ENCODE measurements at places on chromosomes 1 and 21. TPM values are rescaled to one million over a fixed set of nuclear protein-coding genes. Genes with fewer than 3 reads are reported as not detected.

The UTP11 gene
- total RNA-seq, result 60.5 TPM

GRCh38 chr1:116988248-116988647, 13.3 kb upstream of the CD101 start:
- no peak for DNase-seq

The CYP2J2 gene
- 4.3 TPM for total RNA-seq

The OSBPL9 gene
- 69.7 TPM for total RNA-seq

- DNase-seq, result no peak
Measured at GRCh38 chr1:149942207-149942606, 5.5 kb upstream of the MTMR11 start.

DNA sequence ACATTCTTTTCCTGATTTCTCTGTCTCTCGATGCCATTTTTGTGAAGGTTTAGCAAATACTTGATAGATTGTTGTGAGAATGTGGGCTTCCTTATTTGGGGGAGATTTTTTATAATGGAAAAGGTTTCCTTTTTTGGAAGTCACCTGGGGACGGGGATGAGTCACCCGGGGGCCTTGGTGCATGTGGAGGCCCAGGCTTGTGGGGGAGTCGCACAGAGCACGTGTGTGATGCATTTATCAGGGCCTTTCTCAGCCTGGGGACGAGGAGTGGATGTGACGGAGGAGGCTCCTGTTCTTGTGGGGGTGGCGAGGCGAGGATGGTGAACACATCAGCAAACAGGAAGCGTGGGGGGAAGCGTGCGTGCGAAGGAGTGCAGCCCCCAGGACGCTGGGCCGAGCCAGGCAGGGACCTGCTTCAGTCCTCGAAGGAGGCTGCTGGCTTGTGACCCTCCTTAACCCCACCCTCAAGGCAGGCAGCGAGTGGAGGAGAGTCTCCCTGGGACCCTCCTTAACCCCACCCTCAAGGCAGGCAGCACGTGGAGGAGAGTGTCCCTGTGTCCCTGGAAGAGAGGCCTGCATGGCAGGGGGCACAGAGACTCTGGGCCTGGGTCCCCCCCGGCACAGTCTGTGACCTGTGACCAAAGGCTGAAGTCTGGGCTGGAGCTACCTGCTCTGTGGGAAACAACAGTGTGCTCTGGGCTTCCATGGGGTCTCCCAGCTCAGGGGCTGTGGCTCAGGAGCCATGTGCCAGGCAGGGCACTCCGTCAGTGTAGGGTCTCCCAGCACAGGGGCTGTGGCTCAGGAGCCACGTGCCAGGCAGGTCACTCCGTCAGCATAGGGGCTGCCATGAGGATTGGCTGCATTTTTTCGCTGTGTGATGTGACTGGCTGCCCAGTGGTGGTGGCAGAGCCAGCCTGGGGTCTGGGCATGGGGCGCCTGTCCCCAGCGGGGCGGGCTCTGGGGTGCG, 57.2 kb downstream of the AGPAT3 start:
- DNase-seq, result no peak

GRCh38 chr1:217363319-217363718, 267.6 kb downstream of the GPATCH2 start:
- DNase-seq, result no peak

DNA sequence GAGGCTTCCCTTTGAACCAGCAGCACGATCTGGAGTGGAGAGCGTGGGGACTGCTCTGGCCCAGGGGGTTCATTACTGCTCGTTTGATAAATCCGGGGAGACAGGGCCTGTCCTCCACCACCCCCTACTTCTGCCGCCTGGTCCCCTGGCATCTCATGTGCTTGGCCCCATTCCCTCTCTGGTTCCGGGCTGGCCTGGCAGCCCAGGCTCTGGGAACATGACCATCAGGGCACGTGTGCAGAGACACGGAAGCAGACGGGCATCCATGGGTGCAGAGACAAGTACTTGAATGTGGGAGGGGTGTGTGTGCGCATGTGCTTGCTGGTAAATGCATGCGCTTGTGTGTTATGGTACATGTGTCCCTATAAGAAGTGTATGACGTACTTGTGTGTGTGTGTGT, 75.5 kb downstream of the KIRREL1 start:
- no peak for DNase-seq

The ZNF593OS gene
- total RNA-seq, result not detected

DNA sequence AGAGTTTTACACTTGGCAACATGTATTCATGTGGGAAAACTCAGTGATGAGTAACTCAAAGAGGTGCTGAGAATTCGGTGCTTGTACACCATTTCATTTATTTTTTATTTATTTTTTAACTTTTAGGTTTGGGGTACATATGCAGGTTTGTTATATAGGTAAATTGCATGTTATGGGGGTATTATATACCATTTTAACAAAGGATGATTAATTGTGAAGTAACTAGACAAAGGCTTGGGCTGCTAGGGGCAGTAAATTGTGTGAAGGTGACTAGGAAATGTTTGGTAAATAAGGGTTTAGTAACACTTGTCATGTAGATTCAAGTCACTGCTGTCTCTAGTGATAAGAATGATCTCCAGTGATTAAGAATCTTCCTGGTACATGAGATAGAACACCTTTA, 139.0 kb downstream of the MAST2 start:
- DNase-seq, result no peak

DNA sequence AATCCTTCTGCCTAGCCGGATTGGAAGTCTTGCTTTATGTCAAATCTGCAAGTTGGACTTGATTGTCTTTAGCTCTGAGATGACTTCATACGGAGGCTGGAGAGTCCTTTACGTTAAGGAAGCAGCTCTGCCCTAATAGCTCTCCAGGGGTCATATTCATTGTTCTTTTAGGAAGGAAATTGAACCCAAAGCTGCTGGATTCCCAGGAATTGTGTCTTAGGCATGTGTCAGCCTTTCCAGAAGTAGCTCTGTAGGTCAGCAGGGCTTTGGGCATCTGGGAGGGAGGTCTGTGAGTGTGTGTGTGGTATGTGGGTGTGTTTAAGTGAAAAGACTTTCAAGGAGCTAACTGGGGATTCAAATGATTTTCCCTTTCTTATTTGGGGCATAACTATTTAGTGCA, 82.4 kb downstream of the ABCA4 start:
- DNase-seq, result no peak

DNA sequence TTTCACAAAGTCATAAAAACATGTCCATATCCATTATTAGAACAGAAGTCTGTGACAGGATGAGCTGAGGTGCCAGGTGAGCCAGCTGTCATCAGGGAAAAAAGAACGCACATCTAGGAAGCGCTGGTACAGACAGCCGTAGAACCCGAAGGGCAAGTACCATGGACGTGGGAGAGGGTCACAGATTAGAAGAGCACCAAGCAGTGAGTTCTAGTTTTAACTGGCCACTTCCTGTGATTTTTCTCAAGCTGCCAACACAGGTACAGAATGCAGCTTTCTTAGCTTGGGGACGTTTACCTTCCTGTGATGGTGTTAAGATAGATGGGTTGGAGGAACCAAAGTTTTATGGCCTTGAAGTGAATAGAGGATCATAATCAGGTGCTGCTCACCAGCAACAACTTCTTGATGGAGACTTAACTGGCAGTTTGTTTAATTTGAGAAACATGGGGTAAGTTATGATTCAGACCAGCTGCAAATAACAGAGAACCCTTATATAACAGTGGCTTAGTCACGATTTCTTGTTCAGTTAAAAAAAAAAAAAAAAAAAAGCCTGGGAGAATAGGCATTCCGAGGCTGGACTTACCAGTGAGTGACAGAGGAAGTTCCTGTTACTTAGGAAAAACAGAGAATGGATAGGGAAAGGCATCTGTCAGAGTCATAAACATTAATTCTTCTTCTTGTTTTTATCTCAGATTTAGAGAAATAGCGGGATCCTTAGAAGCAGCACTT, 30.9 kb downstream of the AGT start:
- DNase-seq, result no peak

The GBP6 gene
- total RNA-seq, result 0.65 TPM

The TNFAIP8L2 gene
- not detected for total RNA-seq

DNA sequence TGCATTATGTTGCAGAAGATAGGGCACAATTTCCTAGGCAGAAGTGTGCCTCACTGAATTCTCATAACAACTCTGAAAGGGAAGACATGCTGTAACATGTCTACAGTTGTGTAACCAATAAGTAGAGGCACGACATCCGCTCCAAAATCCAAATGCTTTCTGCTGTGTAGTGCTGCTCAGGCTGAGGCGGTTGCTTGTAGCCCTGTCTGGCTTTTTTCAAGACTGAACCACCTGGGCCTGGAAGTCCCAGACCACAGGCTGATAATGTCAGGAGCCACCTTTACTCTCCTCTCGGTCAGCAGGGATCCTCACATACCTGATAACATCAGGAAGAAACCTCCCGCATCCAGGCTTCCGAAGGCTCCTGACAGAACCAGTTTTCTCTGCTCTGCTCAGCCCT, 10.9 kb downstream of the AKNAD1 start:
- no peak for DNase-seq

DNA sequence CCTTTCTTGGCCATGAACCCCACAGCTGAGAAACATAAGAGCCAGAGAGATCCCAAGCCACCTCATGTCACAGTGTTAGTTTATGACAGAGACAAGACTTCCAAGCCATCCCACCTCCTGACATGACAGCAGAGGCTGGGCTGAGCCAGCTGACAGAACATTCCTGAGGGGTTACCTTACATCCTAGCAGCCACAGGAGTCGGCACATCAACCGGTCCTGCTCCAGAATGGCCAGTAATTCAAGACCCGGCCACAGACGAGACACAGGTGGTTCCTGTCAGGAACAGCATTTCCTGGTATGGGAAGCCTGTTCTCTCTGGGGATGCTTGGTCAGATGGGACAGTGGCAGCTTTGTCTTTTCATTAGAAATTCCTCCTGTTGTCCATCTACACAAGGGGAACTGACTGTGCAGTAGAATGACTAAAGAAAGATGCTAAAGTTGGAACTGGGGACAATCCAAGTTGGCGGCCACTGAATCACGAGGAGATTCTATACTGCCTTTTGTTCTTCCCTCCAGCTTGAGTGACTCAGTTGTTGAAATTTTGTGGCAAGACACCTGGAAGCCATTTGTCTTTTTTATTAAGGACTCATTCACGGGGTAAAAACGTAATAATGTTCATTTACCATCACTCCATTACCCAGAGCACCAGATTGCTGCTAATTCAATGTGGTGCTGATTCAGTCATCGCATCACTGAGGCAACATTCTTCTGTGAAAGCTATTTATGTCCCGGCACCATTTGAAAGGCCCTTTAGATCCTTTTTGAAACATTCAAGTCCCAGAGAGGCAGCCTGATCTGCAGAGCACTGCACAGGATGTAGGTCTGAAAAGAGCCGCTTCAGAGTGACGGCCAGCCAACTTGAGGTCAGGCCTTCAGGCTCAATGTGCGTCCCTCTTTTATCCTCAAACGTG, 37.2 kb upstream of the NPL start:
- DNase-seq, result no peak

The MUL1 gene
- total RNA-seq, result 30.4 TPM

The ADCY10 gene
- total RNA-seq, result not detected

GRCh38 chr1:116806245-116806644, 52.0 kb downstream of the CD2 start:
- DNase-seq, result no peak

DNA sequence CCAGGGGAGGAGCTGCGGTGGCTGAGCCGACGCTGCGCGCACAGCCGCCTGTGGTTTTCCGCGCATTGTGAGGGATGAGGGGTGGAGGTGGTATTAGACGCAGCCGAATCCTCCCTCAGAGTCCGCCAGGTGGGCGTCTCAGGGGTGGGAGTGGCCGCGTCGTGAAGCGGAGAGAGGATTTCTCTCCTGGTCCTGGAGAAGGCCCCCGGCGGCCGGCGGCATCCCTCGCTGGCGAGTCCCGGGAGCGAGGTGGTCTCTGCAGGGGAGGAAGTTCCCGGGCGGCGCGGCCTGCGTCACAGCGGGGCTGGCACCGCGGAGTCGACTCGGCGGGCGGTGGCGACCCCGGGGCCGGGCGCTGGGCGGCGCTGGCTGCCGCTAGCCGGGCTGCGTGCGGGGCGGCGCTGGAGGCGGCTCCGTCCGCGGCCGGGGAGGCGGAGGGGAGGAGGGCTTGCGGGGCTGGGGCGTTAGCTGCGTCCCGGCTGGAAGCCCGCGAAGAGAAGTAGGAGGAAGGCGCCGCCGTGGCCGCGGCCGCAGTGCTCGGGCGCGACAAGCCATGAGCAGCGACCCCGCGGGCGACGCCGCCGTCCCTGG, at the start of gene LRRC8C:
Gene LRRC8C (plus strand): TSS at position 464 of the 591 bp plus-strand sequence. CDS start 53,354 bp downstream, outside the sequence.
- DNase-seq, result no peak
